ENCODE measurements at places on chromosomes 16 and 17.

DNA sequence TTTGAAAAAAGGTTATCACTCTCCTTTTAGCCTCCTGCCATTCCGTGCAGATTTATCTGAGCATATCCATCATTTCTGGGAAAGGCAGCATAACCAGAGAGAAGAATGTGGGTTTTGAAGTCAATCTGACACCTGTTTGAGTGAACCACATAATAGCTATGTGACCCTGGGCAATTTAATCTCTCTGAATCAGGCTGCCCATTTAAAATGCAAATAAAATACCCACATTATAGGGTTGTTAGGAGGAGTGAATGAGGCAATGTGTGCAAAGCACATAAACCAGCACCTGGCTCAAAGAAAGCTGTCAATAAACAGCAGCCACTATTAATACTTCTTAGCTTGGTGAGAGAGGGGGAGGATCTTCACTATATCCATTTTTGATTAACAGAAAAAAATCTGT is 88.0 kb downstream of the CACNG1 start:
- DNase-seq: peak; percentile 84

DNA sequence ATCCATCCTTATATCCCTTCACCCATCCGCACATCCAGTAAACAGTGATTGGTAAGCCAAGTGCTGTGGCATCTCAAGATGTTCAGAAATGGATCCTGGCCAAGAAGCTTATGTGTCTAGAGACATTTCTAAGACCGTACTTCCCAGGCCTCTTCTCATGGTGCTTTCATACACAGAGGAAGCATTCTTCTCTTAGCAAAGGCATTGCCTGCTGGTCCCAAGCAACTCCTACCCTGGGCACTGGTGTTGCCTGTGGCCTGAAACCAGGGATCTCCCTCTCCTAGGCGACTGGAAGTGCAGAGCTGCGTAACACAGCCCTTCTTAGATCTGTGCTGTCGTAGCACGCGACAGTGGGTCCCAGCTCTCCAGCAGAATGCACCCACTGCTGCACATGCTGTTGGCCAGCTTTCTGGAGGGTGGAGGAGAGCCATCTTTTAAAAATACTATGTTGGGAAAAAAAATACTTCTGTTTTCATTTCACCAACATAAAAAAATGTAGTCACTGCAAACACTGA is 182.9 kb downstream of the CCDC182 start:
- no peak for DNase-seq

GRCh38 chr16:89737341-89738071 is 16.2 kb downstream of the ZNF276 start:
- DNase-seq: no peak

GRCh38 chr17:43010667-43011308 is 4.2 kb downstream of the IFI35 start:
- no peak for DNase-seq

- no peak for DNase-seq
Observed at GRCh38 chr16:85480727-85481101, 132.4 kb upstream of the GSE1 start.

- no peak for DNase-seq
Observed at GRCh38 chr17:32601866-32602265, 115.1 kb downstream of the CDK5R1 start.

GRCh38 chr16:74651841-74652240 is 14.8 kb downstream of the RFWD3 start:
- DNase-seq: no peak

DNA sequence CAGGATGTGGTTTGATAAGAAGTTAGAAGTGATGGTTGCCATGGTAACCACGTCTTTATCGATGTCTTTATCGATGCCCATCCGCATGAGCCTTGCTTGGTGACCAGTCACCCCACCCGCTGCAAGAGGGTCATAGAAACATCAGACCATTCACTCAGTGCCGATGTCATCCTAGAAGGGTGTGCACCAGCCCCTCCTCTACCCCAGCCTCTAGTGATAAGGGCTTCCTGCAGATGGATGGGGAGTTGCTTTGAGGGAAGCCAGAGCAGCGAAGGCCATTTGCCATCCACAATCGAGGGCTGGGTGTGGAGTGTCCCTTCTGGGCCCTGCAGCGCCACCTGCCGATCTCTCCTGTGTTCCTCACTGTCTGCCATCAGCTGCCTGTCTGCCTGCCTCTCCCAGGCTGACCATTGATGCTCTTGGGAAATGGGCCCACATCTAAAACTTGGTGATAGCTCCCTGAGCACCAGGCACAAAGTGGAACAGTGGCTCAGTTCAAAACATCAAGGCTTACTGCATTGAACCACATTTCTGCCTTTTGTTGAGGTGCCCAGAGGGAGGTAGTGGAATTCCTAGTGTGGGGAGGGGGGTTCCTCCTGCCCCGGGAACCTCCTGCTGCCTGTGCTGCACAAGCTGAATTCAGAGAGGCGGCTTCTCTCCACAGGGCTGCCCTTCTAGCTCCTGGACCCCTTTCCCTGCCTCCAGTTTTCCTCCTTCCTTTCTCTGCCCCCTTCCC is 8.9 kb downstream of the CALB2 start:
- DNase-seq: peak; percentile 48

GRCh38 chr17:8997994-8998628 is 23.2 kb upstream of the NTN1 start:
- peak; percentile 68 for DNase-seq

DNA sequence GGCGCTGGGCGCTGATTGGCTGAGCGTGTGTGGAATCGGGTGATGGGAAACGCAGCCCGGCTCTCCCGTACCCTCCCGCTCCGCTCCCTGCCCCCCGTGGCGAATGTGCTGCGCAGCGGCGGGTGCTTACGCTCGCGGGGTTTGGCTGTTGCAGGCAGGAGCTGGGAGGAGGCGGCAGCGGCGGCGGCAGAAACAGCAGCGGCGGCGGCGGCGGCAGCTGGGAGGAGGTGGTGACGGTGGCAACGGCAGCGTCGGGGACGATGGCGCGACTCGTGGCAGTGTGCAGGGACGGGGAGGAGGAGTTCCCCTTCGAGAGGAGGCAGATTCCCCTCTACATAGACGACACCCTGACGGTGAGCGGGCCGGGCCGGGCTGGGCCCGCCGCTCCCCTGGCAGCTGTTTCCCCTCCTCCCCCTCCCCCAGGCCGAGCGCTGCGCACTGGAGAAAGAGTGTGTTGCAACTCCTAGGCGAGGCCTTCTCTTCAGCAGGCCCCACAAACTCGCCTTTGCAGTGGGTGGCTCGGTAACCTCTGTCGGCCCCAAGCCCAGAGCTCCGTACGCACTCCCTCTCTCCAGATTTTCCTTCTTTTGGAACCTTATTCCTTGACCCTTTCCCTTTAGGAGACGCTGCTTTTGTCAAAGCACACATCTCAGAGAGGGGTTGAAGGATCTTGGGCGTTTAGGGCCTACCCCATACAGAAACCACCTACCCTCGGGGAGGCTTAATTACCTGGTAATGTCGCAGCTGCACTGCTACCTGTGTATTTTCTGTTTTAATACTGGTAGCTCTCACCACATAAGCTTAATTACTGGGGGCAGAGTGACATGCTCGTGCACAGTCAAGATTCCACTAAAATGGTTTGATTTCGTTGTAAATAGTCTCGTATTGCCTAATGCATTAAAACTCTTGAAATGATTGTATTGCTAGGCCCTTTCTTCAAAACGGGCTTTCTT is 1.0 kb downstream of the GGNBP2 start:
- peak; percentile 99 for DNase-seq

DNA sequence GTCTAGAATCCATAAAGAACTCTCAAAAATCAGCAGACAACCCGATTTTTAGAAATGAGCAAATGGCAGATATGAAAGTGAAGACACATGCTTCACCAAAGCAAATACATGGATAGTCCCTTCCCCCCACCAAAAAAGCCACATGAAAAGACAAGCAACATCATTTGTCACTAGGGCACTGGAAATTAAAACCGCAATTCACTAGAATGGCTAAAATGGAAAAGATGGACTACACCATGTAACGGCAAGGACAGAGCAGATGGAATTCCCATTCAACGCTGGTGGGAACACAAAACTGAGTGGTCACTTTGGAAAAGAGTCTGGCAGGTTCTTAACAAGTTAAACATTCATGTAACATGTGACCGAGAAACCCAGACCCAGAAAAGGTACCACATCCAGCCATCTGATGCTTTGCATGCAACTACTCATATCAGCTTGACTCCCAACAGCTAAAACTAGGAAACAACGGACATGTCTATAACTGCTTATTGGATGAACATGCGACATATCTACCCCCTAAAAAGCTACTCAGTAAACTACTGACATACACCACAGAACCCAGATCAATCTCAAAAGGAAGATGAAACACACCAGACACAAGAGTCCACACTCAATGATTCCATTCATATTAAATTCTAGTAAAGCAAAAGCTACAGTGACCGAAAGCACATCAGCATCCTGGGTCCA is 132.6 kb downstream of the ZNF778 start:
- DNase-seq: no peak

- no peak for DNase-seq
Observed at GRCh38 chr16:55567382-55567781, 898 bp downstream of the CAPNS2 start.

- DNase-seq: no peak
Observed at GRCh38 chr16:80741724-80742123, 62.7 kb downstream of the CDYL2 start.

DNA sequence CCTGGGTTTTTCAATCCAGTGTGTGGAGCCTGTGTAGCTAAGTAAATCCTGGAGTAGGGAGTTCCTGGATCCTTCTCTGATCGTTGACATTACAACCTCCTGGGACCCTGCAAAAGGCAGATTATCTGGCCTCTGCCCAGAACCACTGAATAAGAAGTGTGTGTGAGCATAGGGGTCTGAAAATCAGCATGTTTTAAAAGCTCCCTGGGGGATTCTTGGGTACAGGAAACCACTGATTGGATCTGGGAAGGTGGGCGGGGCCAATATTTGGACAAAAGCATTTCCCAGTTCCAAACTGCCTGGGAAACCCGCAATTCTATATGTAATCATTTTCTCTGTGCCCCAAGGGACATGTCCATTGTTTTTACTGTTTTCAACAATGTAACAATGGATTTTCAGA is 27.2 kb upstream of the BEAN1 start:
- no peak for DNase-seq

DNA sequence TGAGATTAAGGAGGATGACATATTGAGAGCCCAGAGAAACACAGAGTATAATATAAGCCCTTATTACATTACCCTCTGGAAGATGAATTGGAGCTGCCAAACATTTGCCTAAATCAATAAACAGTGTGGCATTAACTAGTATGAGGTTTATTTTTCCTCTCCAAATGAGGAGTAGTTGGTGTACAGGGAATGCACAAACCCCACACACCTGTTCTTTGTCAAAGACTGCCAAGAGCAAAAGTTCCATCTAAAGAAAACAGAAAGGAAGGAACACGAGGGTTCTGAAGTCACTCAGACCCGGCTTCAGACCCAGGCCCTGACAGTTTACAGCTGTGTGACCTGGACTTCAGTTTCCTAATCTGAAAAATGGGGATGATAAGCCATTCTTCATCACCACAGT is 138.1 kb downstream of the SHISA9 start:
- DNase-seq: no peak

DNA sequence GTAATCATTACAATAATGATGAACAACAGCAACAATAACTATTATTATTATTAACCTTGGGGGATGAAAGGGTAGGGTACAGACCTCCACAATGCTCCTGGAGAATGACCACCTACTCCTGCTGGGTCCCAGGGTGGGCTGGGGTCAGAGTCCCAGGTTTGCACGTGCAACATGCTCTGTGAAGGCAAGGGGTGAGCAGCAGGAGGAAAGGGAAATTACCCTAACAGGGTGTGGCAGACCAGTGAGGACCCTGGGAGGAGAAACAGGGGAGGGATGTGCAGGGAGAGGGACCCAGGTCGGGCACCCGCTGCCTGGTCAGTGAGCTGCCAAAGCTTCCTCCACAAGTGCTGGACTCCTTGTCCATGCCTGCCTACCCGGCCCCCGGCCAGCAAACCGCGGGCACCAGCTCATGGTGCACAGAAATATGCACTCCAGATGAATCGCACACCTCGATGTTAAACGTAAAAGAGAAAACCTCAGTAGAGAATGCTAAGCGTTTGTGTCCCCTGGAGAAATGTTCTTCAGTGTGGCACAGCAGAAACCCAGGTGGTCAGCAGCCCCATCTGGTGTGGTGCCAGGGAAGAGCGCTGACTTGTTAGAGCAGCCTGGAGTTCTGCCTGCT is 767.1 kb downstream of the KCNJ18 start:
- DNase-seq: no peak

- no peak for DNase-seq
Observed at GRCh38 chr17:7133424-7133823, 18.8 kb upstream of the ASGR2 start.

DNA sequence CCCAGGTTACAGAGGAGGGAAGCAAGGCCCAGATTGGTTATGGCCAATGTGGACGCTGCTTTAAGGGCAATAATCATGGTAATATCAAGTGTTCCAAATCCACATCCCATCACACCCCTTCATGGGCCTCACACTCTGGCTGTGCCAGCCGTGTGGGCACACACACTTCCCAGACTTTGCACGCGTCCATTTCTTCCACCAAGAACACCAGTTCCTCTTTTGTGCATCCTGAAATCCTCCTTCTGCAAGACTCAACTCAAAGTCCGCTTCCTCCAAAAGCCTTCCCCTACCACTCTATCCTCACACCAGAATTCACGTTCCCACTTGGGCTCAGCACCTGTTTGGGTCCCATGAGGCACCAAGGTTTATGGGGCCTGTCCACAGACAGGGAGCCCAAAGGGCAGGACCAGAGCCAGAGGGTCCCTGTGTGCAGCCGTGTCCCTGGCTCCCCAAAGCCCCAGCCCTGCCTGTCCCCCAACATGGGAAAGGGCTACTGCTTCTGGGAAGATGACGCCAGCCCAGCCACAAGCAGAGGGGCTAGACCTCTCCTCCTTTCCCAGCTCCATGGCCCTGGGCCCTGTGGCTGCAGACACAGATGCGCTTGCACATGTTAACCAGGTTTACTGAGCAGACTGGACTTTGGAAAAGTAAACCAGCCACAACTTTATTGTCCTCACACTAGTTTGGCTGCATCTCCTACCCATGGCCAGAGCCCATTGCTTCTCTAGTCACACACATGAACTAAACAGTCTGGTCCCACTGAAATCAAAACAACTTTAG is 20.3 kb downstream of the SPNS3 start:
- no peak for DNase-seq

DNA sequence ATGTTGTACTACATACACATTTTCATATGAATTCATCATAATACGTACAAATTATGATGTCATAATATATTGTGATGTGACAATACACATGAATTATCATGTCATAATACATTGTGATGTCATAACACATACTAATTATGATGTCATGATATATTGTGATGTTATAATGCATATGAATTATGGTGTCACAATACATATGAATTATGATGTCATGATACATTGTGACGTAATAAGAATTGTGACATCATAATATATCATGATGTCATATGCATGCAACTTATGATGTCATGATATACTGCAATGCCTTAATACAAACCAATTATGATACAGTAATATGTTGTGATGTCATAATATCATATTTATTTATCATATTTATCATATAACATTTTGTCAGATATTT is 2074.3 kb downstream of the TP53TG3F start:
- DNase-seq: no peak

GRCh38 chr17:35088881-35089585 is 25.5 kb upstream of the RFFL start:
- DNase-seq: peak; percentile 67

GRCh38 chr17:36475346-36475970 is 11.0 kb upstream of the ZNHIT3 start:
- DNase-seq: no peak

GRCh38 chr17:40364121-40364861 is at the start of gene GJD3:
TSS of gene GJD3 (minus strand) at chr17:40364737. CDS start at chr17:40363815, 922 bp downstream.
- DNase-seq: no peak

GRCh38 chr17:52546493-52546892 is 388.0 kb upstream of the CA10 start:
- no peak for DNase-seq
